ENCODE measurements at places on chromosomes 6 and 20. TPM values are rescaled to one million over a fixed set of nuclear protein-coding genes. Genes with fewer than 3 reads are reported as not detected.

L3MBTL3 gene
- total RNA-seq: 9.4 TPM

FAM110A gene
- 3.8 TPM for total RNA-seq

TREM1 gene
- total RNA-seq: 0.66 TPM

LMBRD1 gene
- 35.8 TPM for total RNA-seq

PRRT1 gene
- 0.50 TPM for total RNA-seq

OR2B6 gene
- not detected for total RNA-seq

NKX2-2 gene
- not detected for total RNA-seq

TENT5A gene
- 19.6 TPM for total RNA-seq

GINS1 gene
- 4.0 TPM for total RNA-seq

ZBP1 gene
- total RNA-seq: not detected

SIRPD gene
- total RNA-seq: not detected

GNAS-AS1 gene
- total RNA-seq: 1.2 TPM

TRIM10 gene
- 0.13 TPM for total RNA-seq

ZNF292 gene
- total RNA-seq: 13.9 TPM

MROH8 gene
- 1.6 TPM for total RNA-seq

SEC63 gene
- total RNA-seq: 29.3 TPM

SLC35A1 gene
- total RNA-seq: 18.4 TPM

JARID2 gene
- 5.0 TPM for total RNA-seq

HELZ2 gene
- 32.0 TPM for total RNA-seq

OOEP gene
- total RNA-seq: not detected

TSHZ2 gene
- 4.0 TPM for total RNA-seq

SAPCD1 gene
- 1.9 TPM for total RNA-seq

MYBL2 gene
- 3.9 TPM for total RNA-seq

FAXC gene
- total RNA-seq: 0.25 TPM

ACTL10 gene
- 2.6 TPM for total RNA-seq

FOXS1 gene
- total RNA-seq: 15.7 TPM

BPI gene
- 0.79 TPM for total RNA-seq

WFDC10B gene
- not detected for total RNA-seq

FAM217A gene
- not detected for total RNA-seq

NKAPL gene
- total RNA-seq: 1.9 TPM

SMPDL3A gene
- total RNA-seq: 6.6 TPM

CST4 gene
- 0.31 TPM for total RNA-seq

ZNF165 gene
- 0.26 TPM for total RNA-seq

EHMT2 gene
- 49.1 TPM for total RNA-seq

COL11A2 gene
- total RNA-seq: 0.13 TPM

CST11 gene
- not detected for total RNA-seq

PRR18 gene
- not detected for total RNA-seq

VARS2 gene
- total RNA-seq: 12.4 TPM

SPTLC3 gene
- 14.7 TPM for total RNA-seq

DLL1 gene
- 1.3 TPM for total RNA-seq

LTA gene
- not detected for total RNA-seq

FOXA2 gene
- not detected for total RNA-seq

All from aortic smooth muscle cell (primary cell).